ENCODE measurements at places on chromosomes 3 and 15.

DNA sequence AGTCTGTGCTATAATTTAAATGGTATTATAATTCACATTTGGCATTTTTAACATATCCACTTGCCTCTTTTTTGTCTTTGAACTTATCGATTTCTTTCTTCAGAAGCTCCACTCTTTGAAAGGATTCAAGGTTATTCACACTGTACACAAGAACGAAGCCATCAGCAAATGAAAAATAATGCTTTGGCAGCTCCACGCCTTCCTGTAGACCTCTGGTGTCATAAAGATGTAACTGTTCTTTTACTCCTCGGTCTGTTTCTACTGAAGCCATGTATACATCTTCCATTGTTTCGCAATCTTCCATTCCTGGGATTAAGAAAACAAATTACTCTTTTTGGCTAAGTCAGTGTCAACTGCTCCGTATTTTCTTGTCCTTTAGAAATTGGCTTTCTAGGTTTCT lies 16.0 kb downstream of the NKIRAS1 start:
- no peak for DNase-seq

DNA sequence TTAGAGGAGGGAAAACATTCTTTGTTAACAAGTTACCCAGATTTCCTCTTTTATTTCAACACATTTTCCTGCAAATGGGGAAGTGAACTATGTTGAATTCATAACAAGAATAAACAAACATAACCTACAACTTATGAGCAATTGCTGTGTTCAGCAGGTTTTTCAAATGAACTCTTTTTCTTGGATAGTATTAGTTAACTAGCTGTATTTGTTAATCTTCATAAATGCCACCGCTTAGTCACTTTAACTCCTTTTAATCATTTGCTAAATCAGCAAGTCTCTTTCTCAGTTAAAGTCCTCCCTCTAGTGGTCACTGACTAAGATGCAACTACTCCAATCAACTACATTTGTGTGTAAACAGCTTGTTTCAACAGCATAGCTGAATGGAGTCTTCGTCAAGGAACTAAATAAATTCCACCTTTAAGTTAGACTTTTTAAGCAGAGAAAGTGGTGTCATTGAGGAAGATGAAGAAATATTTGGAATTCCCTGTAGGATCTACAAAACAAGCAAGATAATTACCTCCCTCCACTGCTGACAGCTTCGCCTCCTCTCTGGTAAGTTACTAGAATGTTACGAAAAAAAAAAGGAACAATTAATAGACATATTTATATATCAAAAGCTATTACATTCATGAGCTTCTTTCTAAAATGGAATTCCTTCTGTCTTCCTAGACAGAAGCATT lies 1122.0 kb downstream of the ROBO1 start:
- no peak for DNase-seq

DNA sequence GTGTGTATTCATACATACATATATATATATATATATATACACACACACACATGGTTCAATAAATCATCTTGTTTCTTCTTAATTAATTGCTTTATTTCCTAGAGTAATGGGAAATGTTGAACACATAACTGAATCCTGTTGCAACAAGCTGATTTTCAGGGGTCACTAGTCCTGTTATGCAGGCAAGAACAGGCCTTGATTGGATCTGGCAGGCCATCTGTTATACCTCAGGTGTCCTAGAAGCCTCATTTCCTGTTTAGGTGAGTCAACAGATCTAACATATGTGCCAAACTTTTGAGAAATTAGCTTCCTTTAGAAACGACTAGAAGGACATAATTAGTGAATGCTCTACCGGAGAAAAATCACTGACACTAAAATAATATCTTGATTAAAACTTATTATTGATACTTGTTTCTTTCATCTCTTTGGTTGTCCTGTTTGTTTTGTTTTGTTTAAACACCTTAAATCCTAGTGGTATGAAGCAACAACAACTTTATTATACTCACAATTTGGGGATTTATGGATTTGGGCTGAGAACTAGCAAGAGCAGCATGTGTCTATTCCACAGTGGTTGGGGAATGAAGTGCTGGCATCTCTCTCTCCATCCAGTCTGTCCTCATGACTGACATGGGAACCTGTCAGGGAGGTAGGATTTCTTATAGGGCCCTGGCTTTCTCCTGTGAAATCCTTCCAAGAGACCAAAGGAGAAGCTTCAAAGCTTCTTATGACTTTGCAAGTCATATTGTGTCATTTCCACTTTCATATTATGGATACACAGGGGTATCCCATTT lies 552.6 kb downstream of the NSUN3 start:
- DNase-seq: no peak

DNA sequence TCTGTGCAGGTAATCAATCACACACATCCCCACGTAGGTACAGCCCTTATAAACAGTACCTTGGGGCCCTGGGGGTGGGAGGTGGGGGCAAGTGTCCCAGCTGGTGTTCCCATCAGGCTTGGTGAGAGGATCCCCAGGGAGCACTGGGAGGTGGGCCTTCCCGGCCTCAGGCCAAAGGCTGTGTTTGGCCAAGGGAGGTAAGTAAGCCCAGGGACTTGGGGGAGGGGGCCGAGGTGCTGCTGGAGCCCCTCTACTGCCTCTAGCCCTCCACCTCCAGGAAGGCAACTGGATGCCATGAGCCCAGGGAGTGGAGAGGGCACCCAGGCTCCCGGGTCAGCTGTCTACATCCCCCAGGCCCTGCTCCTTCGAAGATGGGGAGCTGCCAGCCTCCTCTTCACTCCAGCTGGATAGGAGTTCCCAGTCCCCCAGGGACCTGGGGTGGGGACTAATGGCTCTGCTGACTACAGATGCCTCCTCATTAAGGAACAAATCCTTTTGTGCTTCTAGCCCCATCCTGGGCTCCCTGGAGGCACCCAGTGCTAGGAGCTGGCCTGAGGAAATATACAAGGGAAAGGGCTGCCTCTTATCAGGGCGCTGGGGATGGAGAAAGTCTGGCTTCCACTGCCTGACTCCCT lies 33.1 kb downstream of the RNU5B-1 start:
- DNase-seq: no peak

DNA sequence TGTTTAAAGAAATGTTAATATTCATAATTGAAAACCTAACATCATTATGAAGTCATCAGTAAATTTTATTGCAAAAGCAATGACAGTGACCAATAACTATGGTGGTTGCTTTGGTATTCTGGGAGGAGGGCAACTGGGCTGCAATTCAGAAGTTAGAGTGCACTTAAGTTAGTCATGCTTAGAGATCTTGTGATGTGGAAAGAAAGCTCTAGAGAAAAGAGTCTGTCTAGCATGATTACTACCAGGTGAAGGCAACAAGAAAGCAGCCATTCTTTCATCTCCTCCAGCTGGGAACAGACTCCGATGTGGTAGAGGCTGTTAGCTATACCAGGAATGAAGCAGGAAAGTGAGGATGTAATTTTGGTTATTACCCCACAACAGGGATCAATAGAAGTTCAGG lies 625.6 kb downstream of the SI start:
- DNase-seq: no peak

- DNase-seq: no peak
These were observed 101.0 kb downstream of the PLXNA1 start for GRCh38 chr3:127083778-127084397.

- no peak for DNase-seq
These were observed 330.6 kb upstream of the MCTP2 start for GRCh38 chr15:93900476-93901400.

GRCh38 chr15:85155857-85156256 lies 174.2 kb downstream of the PDE8A start:
- no peak for DNase-seq

- DNase-seq: no peak
These were observed 447.8 kb upstream of the PROK2 start for GRCh38 chr3:72232777-72233176.

DNA sequence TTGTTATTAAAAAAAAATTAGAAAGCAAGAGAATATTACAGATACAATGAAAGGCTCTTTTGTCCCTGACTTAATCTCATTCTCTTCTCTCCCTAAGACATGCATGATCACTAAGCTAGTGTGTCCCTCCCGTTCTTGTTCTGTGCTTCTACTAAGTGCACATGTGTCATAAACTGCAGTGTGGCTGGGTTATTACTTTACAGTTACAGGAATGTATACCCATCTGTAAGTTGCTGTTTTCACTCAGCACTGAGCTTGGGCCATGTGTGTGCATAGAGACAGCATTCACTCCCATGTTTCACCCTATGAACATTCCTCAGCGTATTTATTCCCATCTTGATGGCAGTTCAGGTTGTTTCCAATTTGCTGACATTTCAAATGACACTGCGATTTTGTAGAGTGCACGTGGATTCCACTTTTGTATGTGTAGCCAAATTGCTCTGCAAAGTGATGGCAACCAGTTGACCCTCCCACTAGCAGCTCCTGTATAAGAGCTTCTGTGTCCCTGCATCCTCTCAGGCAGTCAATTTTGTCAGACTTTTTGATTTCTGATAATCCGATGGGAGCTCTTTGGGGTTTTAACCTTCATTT lies 145.8 kb upstream of the UBE2E1 start:
- no peak for DNase-seq

GRCh38 chr15:92636908-92637481 lies 18.6 kb downstream of the FAM174B start:
- no peak for DNase-seq

DNA sequence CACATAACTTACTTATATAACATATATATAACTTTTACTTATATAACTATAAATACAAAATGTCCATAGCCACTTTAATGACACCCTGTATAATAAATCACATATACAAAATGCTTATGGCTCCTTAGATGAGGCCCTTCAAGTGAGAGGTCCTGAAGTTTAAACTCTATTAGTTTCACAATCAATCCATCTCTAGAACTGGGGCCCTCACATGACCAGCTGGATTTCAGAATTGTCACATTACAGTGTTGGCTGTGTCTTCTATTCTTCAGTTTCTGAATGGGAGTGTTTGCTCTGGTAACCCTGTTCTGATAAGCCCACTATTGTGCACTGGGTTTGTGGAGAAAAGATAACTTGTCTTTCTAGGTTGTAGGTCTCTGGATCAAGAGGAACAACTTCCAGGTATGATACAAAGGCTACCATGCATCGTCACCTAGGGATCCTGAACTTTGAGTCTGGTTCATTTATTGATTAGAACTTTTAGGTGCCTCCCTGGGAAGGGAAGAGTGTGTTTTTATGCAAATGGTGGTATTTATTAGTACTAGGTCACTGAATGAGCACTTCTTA lies 107.9 kb downstream of the DNAH12 start:
- DNase-seq: no peak

DNA sequence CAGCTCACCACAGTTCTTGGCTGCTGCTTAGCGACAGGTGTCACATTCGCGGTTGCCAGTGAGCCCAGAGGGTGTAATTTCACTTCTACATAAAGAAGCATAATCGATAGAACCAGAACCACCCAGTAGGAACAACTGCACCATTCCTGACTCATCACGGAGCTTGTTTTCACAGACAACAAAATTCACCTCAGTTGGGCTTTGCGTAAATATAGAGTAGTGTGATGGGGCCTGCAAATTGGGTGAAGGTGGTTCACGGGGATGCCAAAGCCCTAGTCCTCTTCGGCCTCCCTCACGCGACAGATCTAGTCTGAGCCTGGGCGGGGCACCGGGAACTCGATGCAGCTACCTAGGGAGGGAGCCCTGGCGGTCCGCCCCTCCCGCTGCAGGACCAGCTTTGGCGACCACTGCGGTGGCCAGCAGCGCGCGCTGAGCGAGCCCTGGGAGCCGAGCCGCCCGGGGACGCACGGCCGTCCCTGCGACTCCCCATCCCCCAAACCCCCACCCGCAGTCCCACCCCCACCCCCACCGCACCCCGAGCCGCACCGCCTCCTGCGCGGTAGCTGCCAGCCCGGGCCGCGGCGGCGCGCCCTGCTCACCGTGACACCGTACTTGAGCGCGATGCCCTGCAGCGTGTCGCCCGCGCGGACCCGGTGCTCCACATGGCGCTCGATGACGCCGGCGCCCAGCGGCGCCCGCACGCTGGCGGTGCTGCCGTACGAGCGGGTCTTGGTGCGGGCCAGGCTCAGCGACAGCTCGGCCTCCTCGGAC lies 519 bp downstream of the LYSMD2 start:
- DNase-seq: peak; percentile 71

GRCh38 chr3:162041622-162042021 lies 545.0 kb downstream of the OTOL1 start:
- no peak for DNase-seq

- no peak for DNase-seq
These were observed 47.5 kb upstream of the STT3B start for GRCh38 chr3:31485196-31485595.

DNA sequence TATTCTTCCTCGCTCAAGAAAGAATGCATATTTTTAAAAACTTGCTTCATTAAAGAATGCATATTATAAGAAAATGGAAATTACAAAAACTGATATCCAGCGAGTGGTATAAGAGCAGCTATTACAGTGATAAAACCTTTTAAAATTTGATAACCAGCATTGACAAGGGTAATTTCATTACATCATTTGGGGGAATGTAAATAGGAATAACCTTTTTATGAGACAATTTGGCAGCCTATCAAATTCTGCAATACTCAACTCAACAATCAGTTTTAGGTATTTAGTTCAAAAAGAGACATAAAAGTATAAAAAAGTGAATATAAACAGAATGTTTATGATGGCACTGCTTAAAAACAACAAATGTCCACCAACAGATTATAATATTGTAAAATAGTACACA lies 35.4 kb downstream of the MAP4 start:
- DNase-seq: no peak

DNA sequence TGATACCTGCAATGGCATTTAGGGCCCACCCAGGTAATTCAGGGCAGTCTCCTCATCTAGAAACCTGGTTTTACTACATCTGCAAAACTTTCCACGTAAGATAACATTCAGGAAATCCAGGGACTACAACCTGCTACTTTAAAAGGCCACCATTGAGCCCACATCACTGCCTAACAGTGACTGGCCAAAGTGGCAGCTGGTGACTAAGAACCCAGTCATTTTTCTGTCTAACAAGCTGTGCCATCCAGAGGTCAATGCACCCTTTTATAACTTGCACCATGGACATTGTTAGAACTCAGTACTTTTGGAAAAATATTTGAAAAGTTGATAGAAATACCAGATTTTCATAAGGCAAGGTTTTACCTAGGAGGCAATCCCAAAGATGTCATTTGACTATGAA lies 492.4 kb downstream of the OTOL1 start:
- no peak for DNase-seq

DNA sequence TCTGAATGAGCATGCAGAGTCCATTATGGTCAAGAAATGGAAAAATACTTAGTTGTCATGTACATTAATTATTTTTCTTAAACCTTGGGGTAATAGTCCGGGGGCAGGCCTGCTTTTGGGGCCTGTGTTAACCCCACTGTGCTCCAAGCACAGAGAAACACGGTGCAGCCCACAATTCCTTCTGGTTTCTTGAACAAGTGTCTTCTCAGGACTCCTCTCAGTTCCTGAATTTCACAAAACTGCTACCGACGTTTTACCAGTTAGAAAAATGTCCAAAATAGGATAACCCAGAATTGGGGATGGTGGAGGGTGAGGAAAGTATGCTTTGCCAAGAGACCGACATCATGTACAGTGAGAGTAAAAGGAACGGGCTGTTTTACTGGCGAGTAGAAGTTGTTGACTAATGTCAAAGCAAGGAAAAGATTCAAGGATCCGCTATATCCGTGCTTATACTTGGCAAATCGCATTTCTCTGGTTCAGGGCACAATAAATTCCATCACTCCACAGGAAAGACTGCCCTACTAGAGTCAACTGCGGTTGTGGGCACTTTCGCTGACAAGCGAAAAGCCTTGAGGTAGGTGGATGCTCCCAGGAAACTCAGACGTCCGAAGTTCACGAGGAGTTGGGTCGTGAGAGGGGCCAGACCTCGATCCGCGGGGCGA lies 495 bp upstream of the NXPE3 start:
- no peak for DNase-seq

- no peak for DNase-seq
These were observed 241.8 kb upstream of the MCTP2 start for GRCh38 chr15:93989440-93989998.

GRCh38 chr3:112813723-112814171 lies 32.9 kb downstream of the CD200R1L start:
- DNase-seq: no peak

Measured in stimulated activated CD8-positive, alpha-beta memory T cell treated with anti-CD3 and anti-CD28 coated beads, Interleukin-4, amount 100 ng/mL, for 48 hours (primary cell).